Keratinocyte (primary cell): ENCODE measurements at places on chromosomes 11 and 22. TPM values are rescaled to one million over a fixed set of nuclear protein-coding genes. Genes with fewer than 3 reads are reported as not detected.

DNA sequence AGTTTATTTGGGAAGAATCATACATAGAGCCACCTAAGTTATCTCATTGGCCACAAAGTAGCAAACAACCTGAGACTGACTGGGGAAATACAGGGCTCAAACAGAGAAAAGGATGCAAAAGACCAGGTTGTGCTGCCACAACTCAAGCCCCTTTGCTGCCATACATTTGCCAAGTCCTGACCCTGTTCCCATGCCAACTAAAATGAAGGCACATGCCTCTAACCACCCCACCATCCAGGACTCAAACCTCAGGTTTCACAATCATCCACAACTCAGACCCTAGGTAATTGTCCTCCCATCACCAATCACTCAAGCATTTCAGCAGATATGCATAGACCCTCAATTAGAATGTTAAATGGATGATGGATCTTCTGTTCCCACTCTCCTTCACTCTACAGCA is 1.4 kb upstream of the MS4A1 start:
- no peaks in the 10 kb centered on the region for H3K27me3 ChIP-seq
- H3K36me3 ChIP-seq: no peaks in the 10 kb centered on the region
- H3K4me3 ChIP-seq: no peak overlapping the region
- no peak for DNase-seq
- no peaks in the 10 kb centered on the region for H3K4me1 ChIP-seq

Gene WT1
- not detected in 3 replicates for polyA plus RNA-seq

DNA sequence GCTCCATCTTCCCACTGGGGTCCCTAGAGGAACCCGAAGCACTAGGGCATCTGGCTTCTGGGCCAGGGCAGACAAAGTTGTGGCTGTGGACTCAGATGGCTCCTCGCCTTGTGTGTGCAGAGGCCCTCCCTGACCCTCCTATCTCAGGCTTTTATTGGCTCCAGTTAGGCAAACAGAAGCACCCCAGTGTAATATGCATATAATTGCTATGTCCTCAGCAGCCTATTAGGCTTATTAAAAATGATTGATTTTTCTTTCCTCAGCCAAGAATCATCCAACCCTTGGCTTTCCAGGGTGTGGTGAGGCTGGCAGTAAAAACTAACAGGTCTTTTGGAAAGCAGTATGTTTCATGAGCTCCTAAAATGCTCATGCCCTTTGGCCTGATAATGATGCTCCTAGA is 22.3 kb downstream of the UPB1 start:
- H3K4me3 ChIP-seq: no peak overlapping the region
- peaks cover 19% of the 10 kb centered on the region for H3K27me3 ChIP-seq
- H3K4me1 ChIP-seq: peaks cover 10% of the 10 kb centered on the region
- no peak overlapping the region for H3K27ac ChIP-seq
- DNase-seq: no peak

GRCh38 chr11:116855413-116855812 is 18.0 kb upstream of the APOA1 start:
- DNase-seq: no peak
- peaks cover 38% of the 10 kb centered on the region for H3K4me1 ChIP-seq
- no peak overlapping the region for H3K27ac ChIP-seq
- no peak overlapping the region for H3K4me3 ChIP-seq

- no peaks in the 10 kb centered on the region for H3K27me3 ChIP-seq
- no peaks in the 10 kb centered on the region for H3K4me1 ChIP-seq
- no peak overlapping the region for H3K27ac ChIP-seq
Observed at GRCh38 chr22:44455963-44456358, 42.1 kb downstream of the RTL6 start.

DNA sequence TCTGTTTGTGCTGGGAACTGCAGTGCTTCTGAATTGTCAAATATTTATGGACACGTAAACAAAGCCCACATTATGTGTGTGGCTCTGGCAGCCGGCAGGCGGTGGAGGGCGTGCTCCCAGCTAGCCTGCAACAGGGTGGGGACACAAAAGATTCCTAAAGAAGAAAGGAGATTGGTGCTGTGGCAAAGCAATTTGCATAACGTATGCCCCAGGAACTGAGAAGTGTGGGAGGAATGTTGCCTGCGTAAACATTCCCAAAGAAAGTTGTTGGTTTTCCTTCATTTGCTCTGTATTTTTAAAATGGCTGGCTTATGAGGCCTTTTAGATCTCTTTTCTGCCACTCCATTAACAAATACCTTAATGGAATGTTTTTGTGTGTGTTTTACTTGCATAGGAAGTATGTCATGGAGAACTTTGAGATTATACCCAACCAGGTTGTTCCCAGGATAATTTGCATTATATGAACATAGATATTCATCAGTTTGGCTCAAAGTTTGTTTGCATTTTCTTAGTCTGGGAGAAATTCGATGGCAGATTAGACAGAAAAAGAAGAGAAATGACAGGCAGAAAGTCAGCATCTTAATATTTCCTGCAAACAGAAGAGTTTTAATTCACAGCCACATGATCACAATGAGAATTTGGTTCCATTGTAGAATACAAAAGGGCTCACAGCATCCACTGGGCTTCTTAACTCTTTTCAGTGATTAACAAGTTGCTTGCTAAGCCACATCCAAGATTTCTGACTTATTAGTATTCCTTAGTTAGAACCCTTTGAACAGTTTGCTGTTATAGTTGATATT is 41.8 kb upstream of the DLAT start:
- peaks cover 13% of the 10 kb centered on the region for H3K36me3 ChIP-seq
- no peak overlapping the region for H3K4me3 ChIP-seq
- peak overlapping the region; percentile 47 for H3K27ac ChIP-seq
- H3K4me1 ChIP-seq: peaks cover 18% of the 10 kb centered on the region
- H3K27me3 ChIP-seq: no peaks in the 10 kb centered on the region

DNA sequence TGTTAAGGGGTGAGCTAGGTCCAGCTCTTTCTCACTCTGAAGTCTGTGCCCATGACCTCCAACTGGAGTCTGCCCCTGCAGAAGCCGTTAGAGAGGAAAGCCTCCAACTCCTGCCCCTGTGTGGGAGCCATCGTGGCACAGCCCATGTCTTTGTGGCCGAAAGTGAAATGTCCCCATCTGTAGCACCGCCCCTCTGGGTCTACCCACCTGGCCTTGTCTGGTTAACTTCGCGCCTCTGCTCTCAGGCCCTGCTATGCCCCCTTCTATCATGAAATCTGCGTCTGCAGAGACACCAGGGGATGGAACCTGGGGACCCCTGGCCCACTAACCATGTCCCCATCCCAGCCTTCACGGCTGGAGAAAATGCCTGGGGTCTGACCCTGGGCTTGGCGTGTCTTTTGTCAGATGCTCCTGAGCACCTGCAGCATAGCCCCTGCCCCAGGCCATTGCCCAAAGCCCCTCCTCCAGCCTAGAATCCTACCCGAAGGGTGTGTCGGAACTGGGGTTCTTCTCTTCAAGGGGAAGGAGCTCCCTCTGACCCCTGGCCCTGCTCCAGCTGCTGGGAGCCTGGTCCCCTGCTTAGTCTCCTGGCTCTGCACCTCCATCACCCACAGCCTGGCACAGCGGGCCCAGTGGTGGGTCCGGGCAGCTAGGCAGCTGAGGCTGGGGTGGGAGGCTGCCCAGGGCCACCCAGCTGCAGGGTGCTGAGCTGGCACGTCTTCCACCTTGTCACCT is 35.8 kb upstream of the HMOX1 start:
- H3K36me3 ChIP-seq: no peaks in the 10 kb centered on the region
- peaks cover 4% of the 10 kb centered on the region for H3K4me1 ChIP-seq
- H3K27me3 ChIP-seq: no peaks in the 10 kb centered on the region
- no peak overlapping the region for H3K27ac ChIP-seq
- H3K4me3 ChIP-seq: no peak overlapping the region
- DNase-seq: no peak

DNA sequence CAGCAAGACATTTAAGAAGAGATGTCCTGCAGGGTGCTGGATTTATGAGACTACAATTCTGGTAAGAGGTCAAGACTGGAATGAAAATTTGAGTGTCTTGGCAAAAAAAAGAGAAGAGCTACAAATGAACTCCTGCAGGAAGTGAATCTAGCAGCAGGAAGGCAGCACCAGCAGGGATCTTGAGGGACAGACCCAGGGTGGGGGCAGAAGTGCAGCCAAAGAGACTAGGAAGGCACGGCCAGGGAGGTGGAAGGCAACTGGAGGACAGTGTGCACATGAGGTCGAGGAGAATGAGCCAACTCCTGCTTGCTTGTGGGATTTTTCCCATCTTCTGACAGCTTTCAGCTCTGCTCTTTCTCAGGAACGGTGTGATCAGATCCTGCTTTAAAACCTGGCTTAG is 263.2 kb downstream of the BUD13 start:
- H3K27ac ChIP-seq: no peak overlapping the region
- DNase-seq: no peak
- H3K4me3 ChIP-seq: no peak overlapping the region
- H3K27me3 ChIP-seq: peaks cover 5% of the 10 kb centered on the region
- no peaks in the 10 kb centered on the region for H3K36me3 ChIP-seq

- H3K4me3 ChIP-seq: no peak overlapping the region
- no peak overlapping the region for H3K27ac ChIP-seq
- DNase-seq: no peak
- no peaks in the 10 kb centered on the region for H3K36me3 ChIP-seq
- H3K27me3 ChIP-seq: no peaks in the 10 kb centered on the region
Observed at GRCh38 chr11:130561441-130561881, 113.0 kb downstream of the ADAMTS15 start.

Gene OR8G1
- not detected in 3 replicates for polyA plus RNA-seq

DNA sequence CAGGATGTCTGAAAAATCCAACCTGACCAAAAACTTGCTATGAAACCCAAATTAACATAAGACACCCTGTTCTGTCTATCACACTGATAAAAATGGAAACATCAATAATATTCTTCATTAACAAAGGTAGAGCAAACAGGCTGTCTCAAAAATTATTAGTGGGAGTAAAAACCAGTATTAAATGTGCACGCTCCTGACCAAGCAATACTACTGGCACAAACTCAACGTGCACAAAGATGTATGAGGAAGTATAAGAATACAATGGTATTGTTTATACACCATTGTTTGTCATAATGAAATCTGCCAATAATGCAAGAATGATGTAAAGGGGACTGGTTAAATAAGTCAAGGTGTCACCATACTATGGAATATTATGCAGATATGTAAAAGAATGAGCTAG is 288.5 kb downstream of the MN1 start:
- no peaks in the 10 kb centered on the region for H3K36me3 ChIP-seq
- DNase-seq: no peak

- DNase-seq: no peak
- H3K4me1 ChIP-seq: no peaks in the 10 kb centered on the region
- no peak overlapping the region for H3K27ac ChIP-seq
- H3K4me3 ChIP-seq: no peak overlapping the region
Observed at GRCh38 chr11:78066471-78066870, 2.8 kb downstream of the THRSP start.
